Activated CD8-positive, alpha-beta T cell treated with anti-CD3 and anti-CD28 coated beads for 36 hours (primary cell): ENCODE measurements at places on chromosomes 3 and 15. TPM values are rescaled to one million over a fixed set of nuclear protein-coding genes. Genes with fewer than 3 reads are reported as not detected.

The IFT80 gene
- total RNA-seq, result 9.2 TPM

The DPPA2 gene
- not detected for total RNA-seq

DNA sequence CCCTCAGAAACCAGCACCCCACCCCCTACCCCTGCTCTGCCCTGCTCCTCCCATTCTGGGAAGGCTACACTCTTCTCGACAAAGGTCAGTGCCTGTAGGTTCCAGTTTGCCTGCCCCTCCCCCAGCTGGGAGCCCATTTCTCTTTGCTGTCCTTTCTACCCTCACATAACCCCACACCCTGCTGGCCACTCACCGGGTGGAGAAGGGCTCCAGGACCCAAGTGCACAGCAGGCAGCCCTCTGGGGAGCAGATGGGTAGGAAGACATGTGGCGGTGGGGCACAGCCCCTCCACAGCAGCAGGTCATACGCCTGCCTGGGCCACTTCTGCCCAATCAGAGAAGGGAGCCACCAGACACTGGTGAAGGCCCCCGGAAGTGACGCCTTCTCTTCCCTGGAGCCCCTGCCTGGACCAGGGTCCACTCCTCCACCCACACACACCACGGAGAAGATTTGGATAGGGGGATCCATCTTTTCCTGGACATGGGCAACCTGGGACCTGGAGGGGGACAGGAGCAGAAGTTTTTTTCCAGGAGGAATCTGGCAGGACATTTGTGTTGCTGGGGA lies at the start of gene THPO:
TSS of gene THPO (minus strand) at position 326 of the 564 bp plus-strand sequence. CDS start 1,948 bp downstream, outside the sequence.
- no peak for DNase-seq

DNA sequence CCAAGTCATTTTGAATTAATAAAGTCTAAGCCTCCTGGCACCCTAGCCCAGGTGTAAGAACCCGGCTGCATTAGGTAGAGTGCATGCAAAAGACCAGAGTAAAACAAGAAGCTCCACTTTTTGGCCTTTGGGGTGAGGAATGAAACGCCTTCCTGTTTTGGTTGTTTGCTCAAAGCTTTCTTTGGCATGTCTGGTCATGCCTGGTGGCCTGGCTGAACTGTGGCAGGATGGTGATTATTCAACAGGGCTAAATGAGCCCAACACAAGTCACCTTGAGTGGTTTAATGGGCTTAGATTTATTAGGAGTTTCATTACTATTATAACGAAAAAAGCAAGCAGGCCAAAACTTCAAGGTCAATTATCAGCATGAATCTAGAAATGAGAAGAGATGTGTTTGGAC lies 40.9 kb upstream of the LDHAL6B start:
- DNase-seq, result no peak
